GM12878 (cell line): ENCODE measurements at places on chromosomes 7 and 10. TPM values are rescaled to one million over a fixed set of nuclear protein-coding genes. Genes with fewer than 3 reads are reported as not detected.

PIK3CG gene
- total RNA-seq: 7.1 and 8.0 TPM in 2 replicates

COL17A1 gene
- 0.05 TPM in 1 of 2 replicates, not detected in the other for total RNA-seq

- no peaks in the 10 kb centered on the region; the same call in 1 of the 2 replicates for H3K36me3 ChIP-seq
- no peaks in the 10 kb centered on the region for H3K27me3 ChIP-seq
- no peak overlapping the region for H3K4me3 ChIP-seq
- peaks cover 5% of the 10 kb centered on the region; the same call in 1 of the 2 replicates for H3K4me1 ChIP-seq
- no peak for DNase-seq
Measured at GRCh38 chr7:7736671-7737070, 18.3 kb upstream of the RPA3 start.

DNA sequence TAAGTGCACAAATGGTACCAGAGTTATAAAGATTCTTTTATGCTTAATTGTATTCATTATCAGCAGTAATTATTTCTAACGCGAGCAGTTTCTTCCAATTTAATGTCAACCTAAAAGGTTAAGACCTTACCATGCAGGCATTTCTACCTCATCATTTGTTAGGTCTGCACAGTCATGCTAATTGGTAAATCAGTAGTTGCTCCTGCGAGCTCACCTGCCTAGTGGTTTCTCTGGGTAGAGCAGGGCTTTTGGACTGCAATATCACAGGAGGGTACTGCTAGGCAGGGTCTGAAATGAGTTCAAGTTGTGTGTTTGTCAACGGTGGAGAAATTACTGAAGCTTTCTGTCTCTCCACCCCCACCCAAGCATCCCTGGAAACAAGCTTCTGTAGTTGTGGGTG, 558.5 kb upstream of the MGMT start:
- no peaks in the 10 kb centered on the region for H3K27me3 ChIP-seq
- DNase-seq: no peak
- no peak overlapping the region for H3K4me3 ChIP-seq
- H3K36me3 ChIP-seq: no peaks in the 10 kb centered on the region

GRCh38 chr10:45464958-45465567, 91.0 kb downstream of the ALOX5 start:
- peak; percentile 51 for DNase-seq
- H3K36me3 ChIP-seq: no peaks in the 10 kb centered on the region
- H3K27me3 ChIP-seq: no peaks in the 10 kb centered on the region
- H3K4me1 ChIP-seq: peaks cover 51% of the 10 kb centered on the region

- no peak for DNase-seq
- no peak within 1 kb of the TSS for H3K27ac ChIP-seq
- H3K27me3 ChIP-seq: peaks cover 11% of the 10 kb centered on the region
- H3K4me3 ChIP-seq: no peak within 1 kb of the TSS
- H3K36me3 ChIP-seq: no peaks in the 10 kb centered on the region
- H3K4me1 ChIP-seq: no peaks in the 10 kb centered on the region
Measured at GRCh38 chr10:97185326-97186058, at the start of gene SLIT1. SLIT1 (minus strand) TSS chr10:97185959; CDS start chr10:97185674, 285 bp downstream.
